CD4-positive, alpha-beta T cell treated with Interleukin-4 for 1 hour (primary cell): ENCODE measurements at places on chromosomes 3 and 15.

DNA sequence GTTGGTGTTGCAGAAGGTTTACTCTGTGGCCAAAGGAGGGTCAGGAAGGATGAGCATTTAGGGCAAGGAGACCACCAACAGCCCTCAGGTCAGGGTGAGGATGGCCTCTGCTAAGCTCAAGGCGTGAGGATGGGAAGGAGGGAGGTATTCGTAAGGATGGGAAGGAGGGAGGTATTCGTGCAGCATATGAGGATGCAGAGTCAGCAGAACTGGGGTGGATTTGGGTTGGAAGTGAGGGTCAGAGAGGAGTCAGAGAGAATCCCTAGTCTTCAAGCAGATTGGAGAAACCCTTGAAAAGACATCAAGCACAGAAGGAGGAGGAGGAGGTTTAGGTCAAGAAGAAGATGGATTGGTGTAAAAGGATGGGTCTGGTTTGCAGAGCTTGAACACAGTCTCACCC lies 4.0 kb downstream of the CCR5 start:
- no peak for DNase-seq

DNA sequence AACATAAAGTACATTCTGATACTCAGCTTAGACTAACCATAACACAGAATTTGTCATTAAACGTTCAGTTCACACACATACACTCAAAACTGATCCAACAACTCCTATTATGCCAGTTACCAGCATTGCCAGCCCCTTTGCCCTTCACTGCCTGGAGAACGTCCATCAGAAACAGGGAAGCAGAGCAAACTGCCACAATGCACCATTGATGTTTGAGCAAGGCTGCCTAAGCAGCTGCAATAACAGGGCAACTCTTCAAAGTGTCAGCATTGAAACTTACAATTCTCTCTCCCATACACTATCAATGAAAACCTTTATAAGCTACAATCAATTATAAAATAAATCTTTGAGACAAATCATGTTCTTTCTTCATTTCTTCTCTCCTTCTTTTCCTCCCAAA lies 85.1 kb downstream of the ZBTB20 start:
- no peak for DNase-seq

DNA sequence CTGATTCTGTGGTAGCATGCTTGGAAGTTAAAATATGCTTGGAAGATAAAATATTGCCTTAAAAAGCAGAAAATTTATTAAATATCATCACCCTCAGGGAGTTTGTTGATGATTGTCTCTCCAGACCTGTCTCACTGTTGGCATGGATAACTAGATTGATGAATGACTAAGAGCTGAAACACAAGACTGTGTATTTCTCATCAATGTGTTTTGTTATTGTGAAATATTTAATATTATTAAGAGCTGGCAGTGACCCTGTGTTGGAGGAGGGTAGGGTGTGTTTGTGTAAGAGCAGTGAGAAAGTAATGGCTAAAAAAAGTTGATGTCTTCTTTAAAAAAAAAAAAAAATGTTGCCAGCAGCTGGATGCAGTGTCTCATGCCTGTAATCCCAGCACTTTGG lies 82.2 kb downstream of the ITPR1 start:
- DNase-seq, result no peak

DNA sequence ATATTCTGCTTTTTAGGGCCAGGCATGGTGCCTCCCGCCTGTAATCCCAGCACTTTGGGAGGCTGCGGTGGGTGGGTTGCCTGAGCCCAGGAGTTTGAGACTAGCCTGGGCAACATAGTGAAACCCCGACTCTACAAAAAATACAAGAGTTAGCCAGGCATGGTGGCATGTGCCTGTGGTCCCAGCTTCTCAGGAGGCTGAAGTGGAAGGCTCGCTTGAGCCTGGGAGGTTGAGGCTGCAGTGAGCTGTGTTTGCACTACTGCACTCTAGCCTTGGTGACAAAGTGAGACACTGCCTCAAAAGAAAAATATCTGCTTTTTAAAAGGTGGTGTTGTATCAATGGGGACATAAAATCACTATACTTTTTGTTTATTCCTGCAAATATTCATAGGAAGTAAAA lies 112.8 kb downstream of the C3orf38 start:
- DNase-seq, result no peak

DNA sequence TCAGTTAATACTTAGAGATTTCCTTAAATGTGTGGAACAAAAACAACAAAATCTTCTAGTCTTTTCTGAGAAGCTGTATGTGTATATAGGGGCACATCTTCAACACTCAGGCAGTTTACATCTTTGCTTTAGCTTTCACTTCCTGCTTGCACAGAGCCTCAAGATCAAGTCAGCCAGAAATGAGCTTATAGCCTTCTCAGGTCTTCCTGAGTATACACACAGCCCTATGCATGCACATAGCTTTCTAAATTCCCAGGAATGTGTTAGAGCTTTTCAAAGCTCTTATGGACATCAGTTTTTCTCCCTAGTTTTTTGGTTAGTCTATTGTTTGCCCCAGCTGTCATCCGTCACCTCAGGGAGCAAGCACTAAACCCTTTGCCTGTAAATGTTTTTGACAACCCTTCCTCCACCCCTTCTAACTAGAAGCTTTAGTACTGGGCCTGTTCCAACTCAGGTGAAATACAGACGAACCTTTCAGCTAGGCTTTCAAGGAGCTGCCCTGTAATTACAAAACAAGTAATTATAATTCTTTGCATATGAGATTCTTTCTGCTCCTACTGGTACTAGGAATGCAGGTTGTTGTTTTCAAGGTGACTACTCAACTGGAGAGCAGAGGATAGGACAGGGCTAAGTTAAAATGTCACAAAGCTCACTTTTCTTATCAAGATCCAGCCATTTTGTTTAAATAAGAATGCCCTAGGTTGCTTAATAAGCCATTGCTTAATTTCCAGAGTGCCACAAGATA lies 22.6 kb upstream of the MTMR10 start:
- no peak for DNase-seq

GRCh38 chr3:53354945-53355498 lies 7.7 kb upstream of the DCP1A start:
- DNase-seq, result no peak

- no peak for DNase-seq
Observed at GRCh38 chr15:78064544-78064943, 13.0 kb downstream of the TBC1D2B start.

- no peak for DNase-seq
Observed at GRCh38 chr15:31758126-31758525, 272.2 kb upstream of the CHRNA7 start.

DNA sequence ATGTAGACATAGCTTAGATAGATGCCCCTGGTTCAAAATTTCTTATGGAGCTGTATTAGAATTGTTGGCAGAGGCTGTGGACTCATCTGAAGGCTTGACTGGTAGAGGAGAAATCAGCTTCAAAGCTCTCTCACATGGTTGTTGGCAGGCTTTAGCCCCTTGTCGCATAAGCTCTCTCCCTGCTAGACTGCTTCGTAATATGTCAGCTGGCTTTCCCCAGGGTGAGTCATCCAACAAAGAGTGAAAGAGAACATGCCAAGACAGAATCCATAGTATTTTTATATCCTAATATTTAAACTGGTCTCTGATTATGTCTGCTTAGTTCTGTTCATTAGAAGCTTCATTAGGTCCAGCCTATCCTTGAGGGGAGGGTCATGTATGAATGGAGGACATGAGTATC lies 427.4 kb upstream of the NAALADL2 start:
- no peak for DNase-seq

DNA sequence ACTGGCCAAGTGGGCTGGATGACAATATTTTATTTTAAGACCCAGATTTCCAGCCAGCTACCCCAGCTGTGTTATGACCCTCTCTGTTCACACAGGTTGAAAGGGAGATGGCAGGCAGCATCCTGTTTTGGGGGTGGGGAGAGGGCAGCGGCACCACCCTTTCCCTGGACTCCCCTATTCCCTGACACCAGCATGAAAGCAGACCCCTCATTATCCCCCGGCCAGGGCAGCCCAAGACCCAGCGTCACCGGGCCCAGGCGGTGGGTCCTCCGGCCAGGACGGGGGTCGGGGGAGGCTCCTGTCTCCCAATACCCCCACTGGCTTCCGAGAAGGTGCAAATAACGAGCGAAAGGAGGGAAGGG lies 127.6 kb upstream of the MEF2A start:
- DNase-seq, result no peak

GRCh38 chr3:146125951-146126350 lies 35.0 kb downstream of the PLOD2 start:
- DNase-seq, result no peak

DNA sequence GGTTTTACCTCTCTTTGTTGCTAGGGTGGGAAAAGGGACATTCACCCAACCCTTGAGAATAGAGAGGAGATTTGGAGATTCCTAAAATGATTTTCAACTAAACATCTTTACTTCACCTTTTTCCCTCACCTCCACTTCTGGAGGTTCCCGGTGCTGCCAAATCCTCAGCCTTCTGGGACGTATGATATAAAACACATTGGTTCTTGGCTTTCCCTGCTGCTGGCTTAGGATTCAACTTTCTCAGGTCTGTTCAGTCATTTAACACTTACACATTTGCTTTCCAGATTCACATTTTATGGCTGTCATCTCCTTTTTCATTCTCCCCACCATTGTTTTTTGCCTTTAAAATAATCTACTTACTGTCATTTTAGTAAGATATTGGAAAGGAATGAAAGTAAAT lies 106.6 kb downstream of the PIK3R4 start:
- DNase-seq, result no peak
